ENCODE measurements at places on chromosomes 5 and 9.

- DNase-seq, result no peak
Observed at GRCh38 chr9:95185956-95186355, 131.6 kb downstream of the FANCC start.

GRCh38 chr9:126411225-126411947 lies 84.8 kb downstream of the MVB12B start:
- no peak for DNase-seq

DNA sequence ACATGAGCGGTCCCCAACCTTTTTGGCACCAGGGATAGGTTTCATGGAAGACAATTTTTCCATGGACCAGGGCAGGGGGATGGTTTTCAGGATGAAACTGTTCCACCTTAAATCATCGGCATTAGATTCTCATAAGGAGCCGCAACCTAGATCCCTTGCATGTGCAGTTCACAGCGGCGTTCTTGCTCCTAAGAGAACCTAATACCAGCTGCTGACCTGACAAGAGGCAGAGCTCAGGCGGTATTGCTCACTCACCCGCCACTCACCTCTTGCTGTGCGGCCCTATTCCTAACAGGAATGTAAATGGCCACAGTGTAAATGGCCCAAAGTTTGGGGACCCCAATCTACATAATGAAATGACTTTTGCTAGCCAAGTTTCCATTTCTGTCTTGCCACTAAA lies 3.1 kb upstream of the PLIN2 start:
- DNase-seq, result no peak

- DNase-seq, result no peak
Observed at GRCh38 chr9:14179449-14179848, 134.5 kb downstream of the NFIB start.

- peak; percentile 73 for DNase-seq
Observed at GRCh38 chr5:73030995-73031394, 75.2 kb downstream of the FCHO2 start.

DNA sequence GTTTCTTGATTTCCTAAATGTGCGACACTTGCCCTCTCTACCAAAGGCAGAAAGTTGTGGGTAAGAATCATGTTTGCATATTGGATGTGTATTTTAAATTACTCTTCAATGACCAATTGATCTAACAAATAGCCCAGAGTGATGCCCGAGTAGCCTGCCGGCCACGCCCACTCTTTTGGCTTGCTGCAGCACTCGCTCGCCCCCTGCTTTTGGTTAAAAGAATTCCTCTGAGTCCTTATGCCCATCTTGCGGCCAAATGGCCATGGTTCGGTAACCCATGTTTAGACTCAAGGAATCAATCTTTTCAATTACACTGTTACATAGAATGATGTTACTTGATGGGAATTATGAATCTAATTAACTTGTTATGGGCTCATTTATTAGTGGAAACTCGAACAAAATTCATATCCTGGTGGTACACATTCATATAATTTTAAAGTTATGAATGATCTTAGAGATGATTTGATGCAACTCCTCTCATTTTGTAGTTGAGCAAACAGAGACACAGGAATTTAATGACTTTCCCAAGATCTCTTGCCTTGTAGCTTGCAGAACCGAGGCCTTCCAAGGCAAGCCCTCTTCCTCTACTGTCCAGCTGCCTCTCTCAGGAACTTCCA lies 36.5 kb downstream of the PPIC start:
- DNase-seq, result peak; percentile 12

DNA sequence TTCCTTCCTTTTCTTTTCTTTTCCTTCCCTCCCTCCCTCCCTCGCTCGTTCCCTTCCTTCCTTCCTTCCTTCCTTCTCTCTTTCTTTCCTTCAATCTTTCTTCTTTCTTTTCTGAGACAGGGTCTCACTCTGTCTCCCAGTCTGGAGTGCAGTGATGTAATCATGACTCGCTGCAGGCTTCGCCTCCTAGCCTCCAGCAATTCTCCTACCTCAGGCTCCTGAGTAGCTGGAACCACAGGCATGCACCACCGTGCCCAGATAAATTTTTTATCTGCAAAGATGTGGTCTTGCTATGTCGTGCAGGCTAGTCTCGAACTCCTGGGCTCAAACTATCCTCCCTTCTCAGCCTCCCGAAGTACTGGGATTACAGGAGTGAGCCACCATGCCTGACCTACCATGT lies 81.4 kb downstream of the SPATA31C2 start:
- peak; percentile 79 for DNase-seq

DNA sequence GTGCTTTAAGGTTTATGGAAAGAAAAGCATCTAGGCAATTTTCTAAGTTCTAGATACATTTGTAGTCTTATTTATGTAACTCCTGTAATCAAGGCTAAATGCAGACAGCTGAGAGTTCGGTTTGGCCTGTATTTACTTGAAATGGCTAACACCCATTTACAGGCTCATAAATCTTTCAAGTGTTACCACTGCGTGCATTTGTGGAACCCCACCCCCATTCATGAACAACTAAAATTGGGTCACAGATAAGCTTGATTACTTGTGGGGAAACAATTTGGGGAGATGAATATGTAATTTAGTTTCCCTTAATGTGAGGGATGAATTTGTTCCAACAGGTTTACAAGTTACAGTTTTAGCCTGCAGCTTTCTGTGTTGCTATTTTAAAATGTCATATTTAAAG lies 360.6 kb downstream of the ARRDC3 start:
- no peak for DNase-seq

GRCh38 chr9:5442400-5443011 lies 4.8 kb upstream of the PLGRKT start:
- DNase-seq, result peak; percentile 55

GRCh38 chr5:38807570-38808483 lies 38.0 kb upstream of the OSMR start:
- peak; percentile 92 for DNase-seq

DNA sequence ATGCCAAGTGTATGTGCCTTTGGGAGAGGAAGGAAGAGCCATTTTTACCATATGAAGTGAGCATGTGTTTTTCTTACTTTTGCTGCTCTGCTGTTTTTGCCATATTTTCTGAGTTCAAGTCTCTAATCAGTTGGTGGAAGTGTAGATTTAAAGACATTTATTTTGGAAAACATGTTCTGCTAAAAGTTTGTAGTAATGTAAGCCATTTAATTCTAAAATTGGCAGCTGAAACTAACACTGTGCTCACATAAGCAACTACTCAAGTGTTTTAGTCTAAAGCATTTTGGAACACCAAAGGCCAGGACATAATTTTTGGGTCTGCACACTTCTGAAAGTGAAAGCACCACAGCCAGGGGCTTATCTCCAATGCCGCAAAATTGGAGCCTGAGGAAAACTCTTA lies 363.4 kb upstream of the ZNF608 start:
- DNase-seq, result no peak

GRCh38 chr9:13868336-13868735 lies 445.6 kb downstream of the NFIB start:
- no peak for DNase-seq

- DNase-seq, result peak; percentile 89
Observed at GRCh38 chr5:167049771-167050567, 1241.5 kb upstream of the WWC1 start.

- no peak for DNase-seq
Observed at GRCh38 chr9:27756418-27756817, 183.1 kb upstream of the C9orf72 start.

DNA sequence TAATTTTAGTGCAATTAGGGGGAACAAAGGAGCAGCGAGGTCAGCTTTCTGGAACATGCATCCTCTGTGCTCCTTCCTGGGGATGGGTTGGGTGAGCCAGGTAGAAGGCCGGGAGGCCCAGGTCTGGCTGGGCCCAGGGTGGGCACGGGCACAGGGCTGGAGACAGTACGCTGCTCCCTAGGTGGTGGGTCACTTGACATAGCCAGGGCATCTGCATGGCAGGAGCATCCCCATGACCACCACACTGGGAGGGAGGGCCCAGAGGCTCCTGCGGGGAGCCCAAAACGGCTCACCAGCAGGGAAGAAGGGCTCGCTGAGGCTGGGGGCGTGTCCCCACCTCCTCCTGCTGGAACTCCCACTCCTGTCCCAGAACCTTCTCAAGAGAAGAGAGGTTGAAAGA lies 216.8 kb downstream of the NXNL2 start:
- no peak for DNase-seq

- no peak for DNase-seq
Observed at GRCh38 chr9:78029551-78030295, 1.9 kb downstream of the GNAQ start.

- DNase-seq, result no peak
Observed at GRCh38 chr5:108233617-108234155, 148.2 kb downstream of the FBXL17 start.

- DNase-seq, result peak; percentile 67
Observed at GRCh38 chr5:84715091-84715490, 330.4 kb upstream of the EDIL3 start.

DNA sequence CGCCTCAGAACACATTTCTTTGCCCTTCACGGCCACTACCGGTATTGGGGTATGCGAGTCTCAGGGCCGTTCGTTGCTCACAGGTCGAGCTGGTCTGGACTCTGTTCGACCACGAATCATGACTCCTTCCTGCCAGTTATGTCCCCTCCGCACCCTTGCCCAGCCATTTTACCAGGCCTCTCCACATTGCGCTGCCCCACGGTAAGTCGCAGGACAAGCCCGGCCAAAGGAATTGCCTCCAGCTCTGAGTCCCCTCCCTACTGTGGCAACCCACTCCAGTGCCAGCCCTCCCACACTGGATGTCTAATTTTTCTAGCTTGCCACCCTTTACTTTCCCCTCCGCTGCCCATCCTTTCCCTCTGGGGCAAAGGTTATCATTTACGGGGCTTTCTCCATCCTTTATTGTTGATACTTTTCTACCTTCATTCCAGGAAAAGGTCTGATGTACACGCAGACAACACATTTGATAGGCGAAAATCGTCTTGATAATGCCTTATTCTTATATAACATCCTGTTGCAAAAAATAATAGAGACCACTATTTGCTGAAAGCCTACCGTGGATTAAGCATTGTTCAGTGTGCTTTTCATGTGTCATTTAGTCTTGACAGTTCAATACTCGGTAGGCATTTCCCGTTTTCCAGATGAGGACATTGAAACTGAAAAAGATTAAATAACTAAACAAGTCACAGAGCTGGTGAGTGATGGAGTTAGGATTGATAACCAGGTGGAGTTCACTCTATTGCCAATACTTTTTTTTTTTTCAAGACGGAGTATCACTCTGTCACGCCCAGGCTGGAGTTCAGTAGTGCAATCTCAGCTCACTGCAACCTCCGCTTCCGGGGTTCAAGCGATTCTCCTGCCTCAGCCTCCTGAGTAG lies 958 bp upstream of the HSPA5 start:
- DNase-seq, result no peak

GRCh38 chr5:119313658-119314605 lies 41.9 kb upstream of the TNFAIP8 start:
- DNase-seq, result no peak

- DNase-seq, result peak; percentile 79
Observed at GRCh38 chr9:94681508-94681907, 42.2 kb upstream of the FBP1 start.

DNA sequence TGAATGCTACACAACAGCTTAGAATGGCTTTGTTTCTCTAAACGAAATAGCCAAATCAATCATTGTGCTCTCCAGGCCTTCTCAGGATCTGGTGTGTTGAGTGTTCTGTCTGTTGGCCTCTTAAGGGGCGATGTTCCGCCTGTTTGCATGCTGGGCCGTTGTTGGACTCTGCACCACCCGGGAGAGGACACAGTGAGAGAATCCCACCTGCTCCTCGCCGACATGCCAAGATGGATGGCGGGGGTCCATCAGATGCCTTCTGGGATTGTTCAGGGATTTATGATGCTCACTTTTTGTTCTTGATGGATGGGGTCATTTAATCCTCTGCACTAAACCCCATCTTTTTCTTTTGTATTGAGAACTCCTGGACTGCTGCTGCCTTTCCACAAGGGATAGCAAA lies 159.9 kb downstream of the NTRK2 start:
- no peak for DNase-seq

- DNase-seq, result no peak
Observed at GRCh38 chr9:76462126-76462525, 3.1 kb downstream of the GCNT1 start.

- peak; percentile 43 for DNase-seq
Observed at GRCh38 chr9:133991964-133992779, at the start of gene VAV2. Gene VAV2 (minus strand): TSS chr9:133992324. CDS start chr9:133992278, 46 bp downstream.

DNA sequence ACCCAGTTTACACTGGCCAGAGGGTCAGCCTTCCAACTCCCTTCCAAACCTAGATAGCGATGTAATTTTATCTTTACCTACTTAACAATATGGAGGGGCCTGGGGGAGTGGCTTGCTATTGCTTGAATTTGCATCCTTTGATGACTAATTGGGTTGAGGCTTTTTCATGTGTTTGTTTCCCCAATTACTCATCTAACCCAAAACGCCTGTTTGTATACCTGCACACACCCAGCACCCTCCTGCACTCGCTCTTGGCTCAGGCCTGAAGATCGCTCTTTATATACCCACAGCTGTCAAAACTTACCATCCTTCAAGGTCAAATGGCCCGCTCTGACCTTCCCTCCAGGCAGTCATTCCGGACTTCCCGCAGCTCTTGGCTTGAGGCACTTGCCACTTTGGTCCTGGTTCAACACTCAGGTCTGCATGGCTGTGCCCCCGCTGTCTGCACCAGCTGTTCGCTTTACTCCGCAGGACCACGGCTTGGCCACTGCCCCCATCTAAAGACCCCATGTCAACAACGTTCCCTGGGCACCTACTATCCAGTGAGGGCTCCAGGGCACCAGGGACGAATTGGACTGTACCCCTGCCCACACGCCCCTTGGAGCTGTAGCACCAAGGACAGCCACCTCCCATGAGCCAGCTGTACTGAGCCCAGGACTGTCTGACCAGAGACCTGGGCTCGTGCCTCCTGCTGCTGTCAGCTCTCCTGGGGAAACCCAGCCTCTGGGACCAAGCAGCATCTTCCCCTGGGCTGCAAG lies 76.1 kb upstream of the ADAMTS2 start:
- no peak for DNase-seq

DNA sequence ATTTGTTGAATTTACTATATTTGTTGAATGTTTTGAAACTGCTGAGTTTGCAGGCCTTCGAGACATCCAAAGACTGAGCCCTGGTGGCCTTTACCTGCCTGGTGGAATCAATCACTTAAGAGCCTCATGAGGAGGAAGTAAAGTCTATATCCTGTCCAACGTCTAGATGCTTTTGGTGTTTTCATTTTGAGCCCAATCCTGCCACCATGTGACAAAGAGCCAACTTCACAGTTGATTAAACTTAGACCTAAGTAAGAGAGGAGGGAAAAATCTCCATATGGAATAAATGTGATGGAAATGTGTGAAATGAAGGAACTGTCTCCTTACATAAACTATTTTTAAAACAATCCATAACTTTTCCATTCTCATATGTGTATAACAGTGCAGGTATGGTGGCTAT lies 220.1 kb downstream of the PRR16 start:
- DNase-seq, result no peak

GRCh38 chr9:114038724-114039313 lies 39.3 kb downstream of the AMBP start:
- no peak for DNase-seq

GRCh38 chr5:109784687-109785086 lies 95.0 kb downstream of the MAN2A1 start:
- DNase-seq, result peak; percentile 67

DNA sequence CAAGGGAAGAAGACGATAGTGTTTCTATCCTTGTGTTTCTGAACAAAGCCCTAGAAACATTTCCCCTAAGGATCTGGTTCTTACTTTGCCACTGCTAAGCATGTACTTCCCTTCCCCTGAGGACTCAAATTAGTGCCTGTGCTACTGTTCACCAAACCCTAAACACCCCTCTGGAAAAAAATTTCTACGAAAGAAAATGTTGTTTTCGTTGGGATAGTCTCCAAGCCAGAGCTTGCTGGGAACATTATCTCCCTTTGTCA lies 294.6 kb downstream of the BNC2 start:
- no peak for DNase-seq

GRCh38 chr9:99150451-99151171 lies 45.7 kb downstream of the TGFBR1 start:
- DNase-seq, result no peak
